Iris pigment epithelial cell (primary cell): ENCODE measurements at places on chromosomes 12 and 14.

DNA sequence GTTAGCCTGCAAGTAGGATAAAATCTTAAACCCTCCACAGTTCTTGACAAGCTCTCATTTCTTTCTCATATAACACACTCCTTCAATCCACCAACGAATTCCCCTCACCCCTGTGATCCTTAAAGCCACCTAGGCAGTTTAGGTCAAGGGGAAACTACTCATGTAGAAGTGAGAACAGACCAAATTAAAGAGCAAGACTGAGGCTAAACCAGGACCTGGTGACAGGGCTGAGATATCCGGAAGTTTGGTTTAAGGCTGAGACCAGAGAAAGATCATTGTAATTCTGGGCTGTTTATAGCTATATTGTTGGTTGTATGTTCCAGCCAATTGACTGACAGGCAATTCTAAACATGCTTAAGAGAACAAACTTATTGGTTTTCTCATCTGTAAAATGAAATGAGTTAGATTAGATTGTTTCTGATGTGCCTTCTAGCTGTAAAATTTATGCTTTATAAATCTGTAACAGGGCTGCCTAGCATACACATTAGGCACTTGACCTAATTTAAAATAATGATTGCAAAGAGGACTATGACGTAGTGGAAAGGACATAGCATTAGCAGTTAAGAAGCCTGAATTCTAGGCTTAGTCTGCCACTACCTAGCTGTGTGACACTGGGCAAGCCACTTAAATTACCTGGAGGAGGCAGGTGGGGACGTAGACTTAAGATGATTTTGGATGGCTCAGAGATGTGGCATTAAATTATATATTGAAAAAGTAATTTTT lies 53.9 kb upstream of the PTGR2 start:
- DNase-seq: no peak

DNA sequence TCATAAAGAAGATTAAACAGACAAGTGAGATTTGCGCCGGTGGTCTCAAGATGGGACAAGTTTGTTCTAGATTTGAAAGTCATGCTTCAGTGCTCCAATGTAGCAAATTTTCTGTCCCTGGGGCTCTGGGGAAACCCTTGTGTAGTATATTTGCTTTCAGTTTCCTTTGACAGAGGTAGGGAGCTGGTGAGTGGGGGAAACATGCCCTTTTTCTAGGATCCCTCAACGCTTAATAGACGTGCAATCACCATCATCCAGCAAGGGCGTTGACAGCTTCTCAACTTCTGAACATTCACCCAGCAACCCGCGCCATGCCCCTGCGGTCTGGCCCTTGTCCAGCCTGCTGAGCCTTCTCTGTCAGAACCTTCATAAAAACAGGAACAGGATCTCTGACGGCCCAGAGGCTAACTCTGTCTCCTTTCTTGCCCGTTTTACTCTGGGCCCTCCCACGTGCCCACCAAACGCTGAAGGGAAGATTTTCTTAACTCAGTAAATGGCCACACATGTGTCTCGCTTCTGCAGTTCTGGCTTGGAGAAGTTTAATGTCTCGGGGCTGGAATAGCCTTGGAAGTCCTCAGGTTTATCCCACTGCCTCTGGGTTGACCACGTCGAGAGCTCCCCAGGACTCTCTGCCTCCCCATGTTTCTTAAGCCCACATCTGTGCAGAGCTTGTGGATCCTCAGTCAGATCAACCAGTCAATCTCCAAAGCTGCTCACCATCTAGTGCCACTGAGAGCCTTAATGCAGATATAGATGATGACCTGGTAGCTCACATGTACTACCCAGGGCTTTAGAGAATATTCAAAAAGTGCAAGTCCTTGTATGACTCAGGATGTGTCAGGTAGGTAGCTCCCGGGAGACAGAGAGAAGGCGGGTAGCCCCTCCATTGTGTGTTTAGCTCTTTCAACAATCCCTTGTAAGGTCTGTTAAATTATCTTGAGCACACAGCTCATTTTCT lies 58.1 kb upstream of the CCND2 start:
- no peak for DNase-seq

DNA sequence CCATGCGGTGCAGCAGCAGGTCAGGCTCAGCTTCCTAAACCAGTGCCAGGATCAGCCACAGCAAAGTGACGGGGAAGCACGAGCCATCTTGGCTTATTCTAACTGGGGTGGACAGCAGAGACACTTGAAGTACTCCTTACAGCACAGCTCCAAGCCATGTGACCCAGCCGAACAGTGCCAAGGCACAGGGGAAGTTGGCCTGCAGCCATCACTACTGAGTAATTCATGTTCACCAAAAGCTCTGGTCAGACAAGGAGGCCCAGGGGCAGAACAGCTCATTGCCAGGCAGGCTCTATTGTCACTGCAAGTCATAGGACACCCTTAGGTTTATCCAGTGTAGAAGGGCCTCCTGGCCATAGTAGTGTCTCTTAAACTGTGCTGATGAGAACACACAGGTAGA lies 23.4 kb upstream of the SLC35F4 start:
- DNase-seq: peak; percentile 34

- DNase-seq: no peak
These were observed 17.4 kb downstream of the CLEC4C start for GRCh38 chr12:7729746-7730145.

DNA sequence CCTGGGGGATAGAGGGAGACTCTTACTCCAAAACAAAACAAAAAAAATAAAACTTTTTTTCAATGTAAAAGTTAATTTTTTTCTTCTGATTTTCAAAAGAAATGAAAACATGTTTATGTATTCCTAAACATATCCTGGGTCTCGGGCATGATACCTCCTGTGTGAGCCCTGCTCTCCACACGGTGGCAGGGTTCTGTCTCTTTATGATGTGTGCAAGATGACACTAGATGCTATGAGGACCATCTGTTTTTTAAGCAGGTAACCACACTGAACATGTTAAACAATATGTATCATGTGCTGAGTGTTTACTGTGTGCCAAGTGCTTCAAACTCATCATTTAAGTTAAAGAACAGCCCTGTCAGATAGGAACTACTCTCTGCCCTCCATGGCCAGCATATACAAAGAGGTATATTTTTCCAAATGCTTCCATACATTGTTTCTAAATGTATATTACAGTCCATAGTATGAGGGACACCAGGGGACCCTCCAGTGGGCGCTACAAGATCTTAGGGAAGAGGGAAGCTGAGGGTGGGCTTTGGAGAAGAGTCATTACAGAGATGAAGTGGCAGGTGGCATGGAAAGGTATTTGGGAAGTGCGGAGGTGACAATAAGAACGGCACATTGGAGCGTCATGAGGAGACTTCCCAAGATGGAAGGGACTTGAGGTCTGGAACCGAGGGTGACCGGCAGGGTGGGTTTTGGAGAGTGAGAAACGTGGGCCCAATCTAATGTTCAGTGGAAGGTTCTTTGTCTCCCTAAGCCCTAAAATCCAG lies 28.5 kb downstream of the FOS start:
- peak; percentile 15 for DNase-seq

- peak; percentile 79 for DNase-seq
These were observed 14.3 kb upstream of the ZFP36L1 start for GRCh38 chr14:68807148-68807600.

DNA sequence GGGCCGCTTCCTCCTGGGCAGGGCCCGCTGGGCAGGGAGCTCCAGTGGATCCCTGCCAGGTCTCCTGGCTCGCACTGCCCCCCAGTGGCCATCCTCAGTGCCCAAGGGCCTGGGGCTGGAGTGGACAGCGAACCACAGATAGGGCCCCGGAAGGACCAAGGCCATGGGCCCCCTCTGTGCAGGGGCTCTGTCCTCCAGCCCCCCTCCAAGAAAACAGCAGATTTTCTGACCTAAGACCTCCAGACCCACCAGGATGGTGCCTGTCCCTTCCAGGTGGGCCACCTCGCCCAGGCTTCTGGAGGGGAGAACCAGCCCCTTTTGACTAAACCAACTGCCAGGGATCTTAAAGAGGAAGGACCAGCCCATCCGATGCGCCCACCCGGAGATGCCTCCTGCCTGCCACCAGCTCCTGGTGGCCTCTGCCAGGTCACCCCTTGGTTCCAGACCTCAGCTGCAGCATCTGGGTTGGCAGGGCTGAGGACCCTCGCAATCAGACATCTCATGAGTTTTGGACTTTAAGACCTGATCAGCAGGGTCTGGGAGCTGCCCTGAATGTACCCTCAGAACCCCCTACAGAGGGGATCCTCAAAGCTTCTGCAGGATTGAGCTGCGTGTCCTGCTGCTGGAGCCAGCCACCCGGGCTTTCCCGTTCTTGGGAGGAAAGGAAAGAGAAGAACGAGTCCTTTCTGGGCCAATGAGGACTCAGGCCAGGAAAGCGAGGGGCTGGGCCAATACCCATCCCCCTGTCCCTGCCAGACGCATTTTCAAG lies 325.8 kb upstream of the DIO3 start:
- DNase-seq: peak; percentile 31

DNA sequence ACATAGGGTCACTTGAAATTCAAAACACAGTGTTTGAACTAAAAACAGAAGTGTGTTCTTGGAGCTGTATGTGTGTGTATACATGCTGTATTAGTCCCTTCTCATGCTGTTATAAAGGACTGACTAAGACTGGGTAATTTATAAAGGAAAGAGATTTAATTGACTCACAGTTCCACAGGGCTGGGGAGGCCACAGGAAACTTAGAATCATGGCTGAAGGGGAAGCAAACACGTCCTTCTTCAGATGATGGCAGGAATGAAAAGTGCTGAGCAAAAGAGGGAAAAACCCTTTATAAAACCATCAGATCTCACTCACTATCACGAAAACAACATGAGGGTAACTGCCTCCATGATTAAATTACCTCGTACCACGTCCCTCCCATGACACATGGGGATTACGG lies 224.1 kb downstream of the BCAT1 start:
- no peak for DNase-seq

DNA sequence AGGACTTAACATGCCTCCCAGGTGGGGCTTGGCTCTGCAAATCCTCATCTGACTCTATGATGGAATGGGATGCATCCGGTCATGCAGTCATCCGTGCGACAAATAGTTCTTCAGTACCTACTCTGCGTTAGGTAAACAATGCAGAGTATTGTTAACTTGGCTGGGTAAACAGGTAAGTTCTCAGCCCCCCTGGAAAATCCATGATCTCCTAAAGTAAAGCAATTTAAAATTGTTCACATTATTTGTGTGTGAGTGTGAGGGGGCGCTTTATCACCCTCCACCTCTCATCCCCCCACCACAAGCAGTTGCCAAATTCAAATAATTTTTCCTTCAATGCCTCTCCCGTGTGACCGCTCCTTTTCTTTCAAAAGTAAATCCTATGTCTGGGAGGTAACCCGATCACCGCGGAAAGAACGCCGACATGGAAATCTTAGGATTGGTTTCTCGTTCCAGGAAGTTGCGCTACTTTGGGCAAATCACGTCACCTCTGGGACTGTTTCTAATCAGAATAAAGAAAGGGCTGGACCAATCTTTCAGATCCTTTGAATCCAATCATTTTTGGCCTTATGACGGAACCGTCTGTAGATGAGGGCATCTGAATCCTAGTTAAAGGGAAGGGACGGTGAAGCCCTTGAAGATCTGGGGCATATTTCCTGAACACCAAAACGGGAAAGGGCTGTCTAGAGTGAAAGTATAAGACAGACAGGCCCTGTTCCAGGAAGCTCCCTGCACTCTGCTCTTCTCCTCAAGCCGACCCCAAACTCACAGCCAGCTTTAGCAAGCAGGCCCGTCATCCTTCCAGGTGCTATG lies 44.0 kb upstream of the SINHCAF start:
- peak; percentile 87 for DNase-seq

DNA sequence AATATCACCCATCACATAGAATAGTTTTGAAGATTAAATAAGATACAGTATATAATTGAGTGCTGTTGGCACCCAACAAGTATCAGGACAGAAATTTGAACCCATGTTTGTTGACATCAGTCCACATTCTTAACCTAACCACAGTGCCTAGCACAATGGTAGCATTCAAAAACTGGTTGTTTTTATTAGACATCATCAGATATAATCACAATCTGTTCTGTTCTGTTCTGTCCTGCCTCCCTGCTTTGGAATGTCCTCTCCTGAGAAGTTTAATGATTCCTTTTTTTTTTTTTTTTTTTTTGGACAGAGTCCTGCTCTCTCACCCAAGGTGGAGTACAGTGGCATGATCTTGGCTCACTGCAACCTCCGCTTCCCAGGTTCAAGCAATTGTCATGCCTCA lies 476.6 kb downstream of the RMST start:
- DNase-seq: no peak

GRCh38 chr12:100324498-100324897 lies 32.4 kb upstream of the SLC17A8 start:
- DNase-seq: no peak

DNA sequence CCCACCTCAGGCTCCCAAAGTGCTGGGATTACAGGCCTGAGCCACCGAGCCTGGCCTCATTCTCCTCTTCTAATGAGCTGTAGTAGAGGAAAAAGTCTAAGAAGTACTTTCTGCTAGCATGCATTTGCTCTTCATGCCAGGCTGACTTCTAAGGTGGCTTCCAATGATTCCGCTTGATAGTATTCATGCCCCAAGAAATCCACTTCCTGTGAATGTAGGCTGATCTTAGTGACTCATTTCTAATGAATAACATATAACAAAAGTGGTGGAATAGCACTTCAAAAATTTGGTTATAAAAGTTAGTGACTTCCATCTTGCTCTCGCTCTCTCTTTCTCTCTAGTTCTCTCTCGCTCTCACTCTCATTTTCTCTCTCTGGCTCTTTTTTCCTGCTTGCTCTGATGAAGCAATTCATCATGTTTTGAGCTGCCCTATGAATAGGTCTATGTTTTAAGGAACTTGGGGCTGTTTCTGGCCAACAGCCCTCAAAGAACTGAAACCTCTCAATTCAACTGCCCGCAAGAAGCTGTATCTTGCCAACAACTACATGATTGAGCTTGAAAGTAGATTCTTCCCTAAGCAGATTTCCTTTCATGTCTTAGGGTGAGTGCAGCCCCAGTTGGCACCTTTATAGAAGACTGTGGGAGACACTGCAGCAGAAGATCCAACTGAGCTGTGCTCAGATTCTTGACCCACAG lies 282.9 kb downstream of the RMST start:
- peak; percentile 7 for DNase-seq

DNA sequence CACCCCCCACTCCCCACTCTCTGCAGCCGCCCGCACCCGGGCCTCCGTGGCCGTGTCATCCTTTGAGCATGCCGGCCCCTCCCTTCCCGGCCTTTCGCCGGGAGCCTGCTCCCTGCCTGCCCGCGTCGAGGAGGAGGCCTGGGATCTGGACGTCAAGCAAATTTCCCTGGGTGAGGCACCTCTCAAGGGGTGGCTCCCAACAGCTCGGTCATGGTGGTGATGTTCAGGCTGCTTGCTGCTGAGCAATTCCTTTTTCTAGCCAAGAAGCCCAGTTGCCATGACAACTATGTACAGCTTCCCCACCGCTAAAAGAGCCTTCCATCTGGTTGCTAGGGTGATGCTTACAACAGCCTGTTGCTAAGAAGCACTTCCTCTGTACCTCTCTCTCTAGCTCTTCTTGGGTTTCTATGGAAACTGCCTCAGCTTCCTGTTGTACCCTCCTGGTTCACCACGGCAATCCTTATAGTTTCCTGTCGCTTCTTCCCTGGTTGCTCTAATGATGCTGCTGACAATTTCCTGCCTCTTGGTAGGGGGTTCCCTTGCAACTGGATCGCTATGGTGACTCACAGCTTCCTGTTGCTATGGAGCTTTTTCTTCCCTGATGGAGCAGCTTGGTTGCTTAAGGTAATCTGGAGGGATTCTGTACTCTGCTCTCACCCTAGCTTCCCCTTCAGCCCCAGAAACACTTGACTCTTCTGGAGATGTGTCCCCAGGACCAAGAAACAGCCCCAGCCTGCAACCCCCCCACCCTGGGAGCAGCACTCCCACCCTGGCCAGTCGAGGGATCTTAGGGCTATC lies 11.0 kb downstream of the ZNF219 start:
- DNase-seq: peak; percentile 95
